B cell (primary cell): ENCODE measurements at places on chromosomes 3 and 15.

- DNase-seq, result no peak
Measured at GRCh38 chr3:152858170-152858800, 23.4 kb downstream of the P2RY1 start.

GRCh38 chr3:130384476-130385025, 39.1 kb downstream of the COL6A5 start:
- no peak for DNase-seq

- DNase-seq, result no peak
Measured at GRCh38 chr3:160945336-160945735, 159.8 kb downstream of the B3GALNT1 start.

DNA sequence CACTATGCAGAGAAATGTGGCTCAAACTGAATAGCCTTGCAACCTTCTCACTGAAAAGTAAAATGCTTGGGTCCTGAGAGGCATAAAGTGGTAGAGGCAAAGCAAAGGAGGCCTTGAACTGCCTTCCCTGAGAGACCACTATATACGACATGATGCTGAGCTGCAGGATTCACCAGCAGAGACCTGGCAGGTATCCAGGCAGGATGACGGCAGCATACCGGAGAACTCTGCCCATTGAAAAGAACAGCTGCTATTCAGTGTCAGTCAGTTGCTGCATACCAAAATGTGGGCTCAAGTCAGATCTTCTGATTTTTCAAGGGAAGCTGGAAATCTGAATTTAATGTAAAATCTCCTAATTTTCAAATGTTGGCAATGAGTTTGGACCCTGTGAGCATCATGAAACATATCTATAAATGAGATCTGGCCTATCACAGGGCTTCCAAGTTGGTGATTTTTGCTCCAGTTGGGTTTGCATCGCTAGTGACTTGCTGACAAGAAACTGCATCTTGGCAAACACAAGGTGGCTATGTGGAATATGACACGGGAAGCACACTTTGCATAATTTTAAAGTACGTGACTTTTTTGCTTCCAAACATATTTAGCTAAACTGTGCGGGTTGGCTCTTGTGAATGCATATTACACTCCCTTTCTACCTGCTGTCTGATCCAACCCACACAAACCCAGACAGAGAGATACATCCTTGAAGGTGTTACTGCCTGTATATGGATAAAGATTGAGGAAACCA, 529.0 kb downstream of the AGBL1 start:
- DNase-seq, result no peak

DNA sequence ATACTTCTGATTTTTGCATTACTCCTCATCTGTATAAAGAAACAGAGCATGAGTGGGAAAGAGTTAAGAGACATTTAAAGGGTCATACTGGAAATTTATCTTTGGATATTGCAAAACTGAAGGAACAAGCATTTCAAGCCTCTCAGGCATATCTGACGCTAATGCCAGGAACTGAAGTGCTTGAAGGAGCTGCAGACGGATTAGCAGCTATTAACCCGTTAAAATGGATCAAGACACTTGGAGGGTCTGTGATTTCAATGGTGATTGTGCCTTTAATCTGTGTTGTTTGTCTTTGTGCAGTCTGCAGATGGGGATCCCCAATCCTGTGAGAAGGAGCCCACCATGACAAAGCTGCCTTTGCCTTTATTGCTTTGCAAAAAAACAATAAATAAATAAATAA, 202.5 kb upstream of the UBE3A start:
- DNase-seq, result no peak

GRCh38 chr3:126064627-126065258, 19.2 kb downstream of the SLC41A3 start:
- no peak for DNase-seq

- no peak for DNase-seq
Measured at GRCh38 chr3:39808467-39809180, 785 bp upstream of the MYRIP start.

DNA sequence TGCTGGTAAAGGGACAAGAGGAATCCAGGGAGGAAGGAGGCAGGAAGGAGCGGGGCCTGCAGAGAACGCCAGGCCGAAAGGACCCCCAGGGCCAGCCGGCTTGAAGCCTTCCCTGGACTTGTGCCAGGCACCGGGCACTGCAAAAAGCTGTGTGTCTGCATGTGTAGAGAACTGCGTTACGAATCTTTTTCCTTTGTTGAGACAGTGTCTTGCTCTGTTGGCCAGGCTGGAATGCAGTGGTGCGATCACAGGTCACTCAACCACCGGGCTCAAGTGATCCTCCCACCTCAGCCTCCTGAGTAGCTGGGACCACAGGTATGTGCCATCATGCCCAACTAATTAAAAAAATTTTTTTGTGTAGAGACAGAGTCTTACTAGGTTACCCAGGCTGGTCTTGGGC, 17.0 kb upstream of the MUC4 start:
- no peak for DNase-seq

- DNase-seq, result no peak
Measured at GRCh38 chr15:79064496-79064895, 26.1 kb downstream of the RASGRF1 start.

DNA sequence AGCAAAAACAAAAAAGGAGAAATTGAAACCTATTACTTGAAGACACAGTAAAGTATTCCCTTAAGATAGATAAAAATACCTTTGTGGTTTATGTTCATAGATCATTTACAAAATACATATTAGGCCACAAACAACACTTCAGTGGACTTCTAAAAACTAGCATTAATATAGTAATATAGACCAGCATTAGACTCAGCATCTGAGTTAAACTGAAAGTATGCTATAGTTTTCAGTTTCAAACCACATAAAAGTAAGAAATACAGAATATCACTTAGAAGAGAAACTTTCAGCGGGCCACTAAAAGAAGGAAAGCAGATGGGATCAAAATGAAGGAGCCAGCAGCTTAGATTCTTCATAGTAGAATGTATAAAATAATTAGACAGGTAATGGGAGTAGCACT, 86.6 kb downstream of the MSL2 start:
- DNase-seq, result no peak

DNA sequence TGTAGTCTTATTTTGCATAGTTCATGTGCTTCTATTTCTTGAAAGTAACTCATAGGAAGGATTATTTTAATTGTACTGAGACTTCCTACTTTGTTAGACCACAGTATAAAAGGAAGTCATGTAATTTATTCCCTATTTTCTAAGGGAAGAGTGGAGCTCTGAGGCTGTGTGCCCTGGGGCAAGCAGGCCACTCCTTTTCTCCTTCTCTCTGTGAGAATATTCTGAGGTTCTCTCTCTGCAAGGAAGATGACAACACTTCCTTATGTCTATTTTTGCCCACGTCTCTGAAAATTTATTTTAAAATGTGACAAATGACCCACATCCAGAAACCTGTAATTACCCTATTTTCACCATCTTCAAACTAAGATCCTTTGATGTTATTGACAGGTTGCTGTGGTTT, 11.0 kb downstream of the KCTD6 start:
- no peak for DNase-seq

DNA sequence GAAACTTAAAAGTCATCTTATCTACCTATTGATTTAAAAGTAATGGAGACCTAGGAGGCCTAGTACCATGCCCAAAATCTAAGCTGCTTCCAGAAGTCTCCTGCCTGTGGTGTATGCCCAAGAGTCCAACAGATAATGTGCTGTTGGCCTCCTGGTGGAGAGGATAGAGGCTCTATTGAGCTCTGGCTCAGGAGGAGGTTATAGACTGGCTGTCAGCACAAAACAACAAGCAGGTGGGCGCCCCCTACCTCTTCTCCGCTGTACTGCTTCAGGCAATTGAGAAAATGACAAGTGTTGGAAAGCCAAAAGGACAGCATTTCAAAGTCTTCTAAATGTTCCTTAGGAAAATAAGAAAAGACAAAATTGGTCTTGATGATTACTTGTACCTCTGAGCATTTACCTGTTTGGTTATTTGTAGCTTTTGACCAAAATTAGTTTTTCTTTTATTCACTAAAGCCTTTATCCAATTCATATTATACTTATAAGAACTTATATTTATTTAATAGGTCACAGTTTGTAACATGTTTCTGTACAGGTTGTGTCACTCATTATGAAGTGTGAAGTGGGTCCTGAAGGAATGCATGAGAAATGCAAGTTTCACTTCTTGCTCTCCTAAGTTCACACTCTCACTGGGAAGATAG, 17.2 kb upstream of the GNB5 start:
- DNase-seq, result peak; percentile 73

- no peak for DNase-seq
Measured at GRCh38 chr3:134601539-134602439, 49.0 kb downstream of the KY start.

- no peak for DNase-seq
Measured at GRCh38 chr3:123256256-123256655, 54.5 kb downstream of the SEC22A start.

- no peak for DNase-seq
Measured at GRCh38 chr3:179450901-179451264, 387 bp downstream of the GNB4 start.

- no peak for DNase-seq
Measured at GRCh38 chr3:10187290-10187876, 22.7 kb downstream of the IRAK2 start.

DNA sequence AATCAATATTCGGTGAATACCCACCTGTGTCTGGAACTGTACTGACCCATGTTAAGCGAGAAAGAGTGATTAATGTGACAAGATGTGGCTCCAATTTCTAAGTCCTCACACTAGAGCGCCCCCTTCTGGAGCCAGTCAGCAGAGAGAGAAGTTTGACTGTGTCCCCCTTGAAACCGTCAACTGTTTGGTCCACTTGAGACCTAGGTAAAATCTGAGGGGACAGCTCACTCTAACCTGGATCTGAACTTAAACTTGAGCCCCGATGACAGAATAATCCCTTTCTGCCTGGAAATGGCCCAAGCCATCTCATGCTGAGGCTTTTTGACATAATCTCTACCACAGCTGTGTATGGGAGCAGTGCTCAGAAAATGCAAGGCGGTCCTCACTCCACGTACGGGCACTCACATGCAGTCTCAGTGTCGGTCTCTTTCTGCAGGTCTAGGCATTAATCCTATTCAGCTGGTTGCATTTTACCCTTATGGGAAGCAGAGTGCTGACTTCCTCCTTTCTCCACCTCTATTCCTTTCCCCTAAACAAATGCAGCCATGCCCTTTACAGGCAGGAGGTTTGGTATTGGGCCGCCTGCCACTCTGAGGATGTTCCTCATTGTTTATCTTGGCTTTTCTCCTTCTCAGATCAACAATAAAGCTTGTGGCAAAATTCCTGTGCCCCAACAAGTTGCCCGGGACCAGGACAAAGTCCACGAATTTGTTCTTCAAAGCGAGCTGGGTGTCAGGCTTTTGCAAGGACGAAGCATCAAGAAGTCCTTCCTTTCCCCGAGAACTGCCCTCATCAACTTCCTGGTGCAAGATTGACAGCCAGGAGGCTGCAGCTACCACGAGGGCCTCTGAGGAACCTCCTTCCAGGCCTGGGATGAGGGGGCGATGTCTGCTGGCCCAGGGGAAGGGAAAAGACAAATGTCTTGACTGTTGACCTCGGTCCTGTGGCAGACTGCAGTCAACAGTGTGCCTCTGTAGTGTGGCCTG, 47.5 kb upstream of the LIMD1 start:
- peak; percentile 20 for DNase-seq

GRCh38 chr3:47594792-47595191, 16.1 kb upstream of the CSPG5 start:
- no peak for DNase-seq

DNA sequence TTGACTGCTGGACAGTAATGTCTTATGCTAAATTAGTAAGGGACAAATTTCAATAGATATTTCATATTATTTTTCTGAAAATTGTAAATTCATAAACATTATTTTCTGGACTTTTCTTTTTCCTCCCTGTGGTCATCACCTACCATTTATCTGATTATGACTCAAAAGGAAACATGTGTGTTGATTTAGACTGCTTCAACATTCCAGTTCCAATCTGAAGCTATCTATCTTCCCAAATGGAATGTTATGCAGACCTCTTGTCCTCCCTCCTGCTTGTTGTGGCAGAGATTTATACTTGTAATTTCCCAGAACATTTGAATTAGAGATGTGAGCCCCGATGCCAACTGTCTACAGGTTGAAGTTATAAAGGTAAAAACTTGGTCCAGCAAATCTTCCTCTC, 803.4 kb downstream of the TUSC7 start:
- no peak for DNase-seq

DNA sequence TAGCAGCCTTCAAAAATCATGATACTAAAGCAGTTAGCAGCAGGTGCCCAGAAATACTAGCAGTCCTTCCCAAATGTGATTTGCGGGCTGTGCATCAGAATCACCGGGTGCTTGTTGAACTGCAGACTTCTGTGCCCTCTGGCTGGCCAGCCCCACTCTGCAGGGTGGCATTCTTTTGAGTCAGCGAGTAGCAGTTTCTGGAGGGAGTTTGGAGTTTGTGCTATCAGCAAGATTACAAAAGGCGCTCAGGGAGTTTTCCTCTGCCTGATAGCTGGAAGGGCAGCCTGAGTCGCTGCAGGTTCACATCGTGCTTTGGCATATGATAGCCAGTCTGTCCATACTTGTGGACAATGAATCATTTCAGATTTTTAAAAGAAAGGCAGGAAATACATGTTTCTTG, 57.6 kb downstream of the CLDN11 start:
- no peak for DNase-seq

- peak; percentile 38 for DNase-seq
Measured at GRCh38 chr15:58628206-58628947, 121.1 kb downstream of the ADAM10 start.

- DNase-seq, result no peak
Measured at GRCh38 chr3:51966486-51966885, 768 bp downstream of the PCBP4 start.

DNA sequence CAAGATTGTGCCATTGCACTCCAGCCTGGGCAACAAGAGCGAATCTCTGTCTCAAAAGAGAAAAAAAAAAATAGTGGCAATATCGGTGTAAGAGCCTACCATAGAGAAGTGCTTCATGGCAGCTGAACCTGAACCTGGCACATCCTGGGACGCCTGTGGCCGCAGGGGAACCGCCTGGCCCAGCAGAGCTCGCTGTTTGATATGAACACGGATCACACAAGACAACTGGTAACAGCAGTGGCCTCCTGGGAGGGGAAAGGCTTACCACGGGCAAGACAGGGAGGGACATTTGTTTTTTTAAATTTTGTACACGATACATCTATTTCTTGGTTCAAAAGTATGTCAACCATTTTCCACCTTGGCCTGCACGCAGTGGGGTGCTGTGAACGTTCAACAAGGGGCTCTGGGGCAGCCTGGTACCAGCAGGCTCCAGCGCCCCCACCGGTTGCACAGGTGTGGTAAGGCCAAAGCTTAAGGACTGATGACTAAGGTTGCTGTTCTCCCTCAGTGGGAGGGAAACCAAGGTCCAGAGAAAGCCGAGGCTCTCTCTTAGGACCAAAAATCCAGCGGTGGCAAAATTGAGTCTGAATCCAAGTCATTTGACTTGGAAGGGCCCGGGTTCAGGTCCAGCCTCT, 21.7 kb upstream of the EPHB3 start:
- DNase-seq, result no peak

DNA sequence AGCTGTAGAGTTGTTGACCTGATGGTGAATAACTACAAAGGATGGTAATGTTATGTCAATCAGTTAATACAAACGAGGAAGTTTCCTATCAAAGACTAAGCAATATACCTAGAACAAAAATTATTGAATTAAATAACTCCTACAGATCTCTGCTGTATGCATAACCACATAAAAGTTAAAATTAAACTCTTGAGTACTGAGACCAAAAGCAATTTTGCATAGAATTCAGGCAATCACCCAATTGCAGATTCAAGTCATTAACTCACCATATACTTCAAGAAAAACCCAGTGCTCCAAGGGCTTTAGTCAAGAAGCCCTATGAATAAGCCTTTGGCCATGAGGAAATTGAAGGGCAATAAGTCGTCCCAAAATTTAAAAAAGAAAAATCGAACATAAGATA, 518.8 kb downstream of the MECOM start:
- no peak for DNase-seq
